ENCODE measurements at places on chromosomes 12 and 14.

DNA sequence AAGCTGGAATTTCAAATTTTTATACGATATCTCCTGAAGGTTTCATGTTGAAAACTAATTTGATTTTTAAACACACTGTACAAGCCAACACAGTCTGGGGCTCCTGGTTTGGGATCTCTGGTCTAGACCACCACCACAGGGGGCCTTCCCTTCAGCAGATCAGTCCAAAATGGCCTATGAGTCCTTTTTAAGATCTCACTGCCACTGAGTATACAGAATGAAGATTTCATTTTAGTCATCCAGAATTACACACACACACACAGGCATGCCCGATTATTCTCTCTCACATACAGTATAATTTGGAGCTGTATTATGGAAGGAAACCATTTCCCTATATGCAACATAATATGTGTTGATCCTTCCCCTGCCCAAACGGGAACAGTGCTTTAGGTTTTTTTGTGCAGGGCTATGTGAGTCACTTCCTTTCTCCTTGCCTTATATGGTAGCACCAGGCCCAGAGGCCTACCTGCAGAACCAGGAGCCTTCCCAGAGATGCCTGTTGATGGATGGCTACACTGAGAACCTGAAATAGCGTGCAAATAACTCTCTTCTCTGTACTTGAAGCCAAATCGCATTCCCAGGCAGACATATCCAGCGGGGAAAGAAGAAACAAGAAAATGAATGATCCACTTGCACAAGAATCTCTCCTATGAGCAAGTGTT lies 28.1 kb upstream of the WNK1 start:
- no peak for DNase-seq

GRCh38 chr12:92136965-92137721 lies 8.5 kb downstream of the BTG1 start:
- peak; percentile 44 for DNase-seq

- DNase-seq = no peak
These were observed 118.2 kb downstream of the AACS start for GRCh38 chr12:125183187-125184067.

DNA sequence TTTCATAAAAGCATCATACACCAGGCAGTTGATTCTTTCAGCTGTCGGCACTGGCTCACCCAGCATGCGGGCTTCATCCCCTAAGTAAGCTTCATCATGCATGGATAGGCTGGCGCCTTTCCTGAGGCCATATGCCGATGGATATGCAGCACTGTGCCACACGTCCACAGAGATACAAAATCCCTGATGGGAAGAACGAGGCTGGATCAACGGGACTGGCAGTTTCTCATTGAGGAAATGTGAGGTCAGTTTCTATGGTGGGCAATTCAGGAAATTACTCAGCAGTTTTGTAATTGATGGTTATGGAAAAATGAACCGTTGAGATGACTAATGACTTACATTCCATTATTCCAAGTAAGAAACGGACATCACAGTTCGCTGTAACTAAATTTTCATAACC lies 453.8 kb downstream of the TMEM121 start:
- no peak for DNase-seq

- DNase-seq = no peak
These were observed 4.0 kb upstream of the YEATS4 start for GRCh38 chr12:69355363-69356028.

GRCh38 chr12:1581973-1582708 lies 12.2 kb downstream of the FBXL14 start:
- no peak for DNase-seq

DNA sequence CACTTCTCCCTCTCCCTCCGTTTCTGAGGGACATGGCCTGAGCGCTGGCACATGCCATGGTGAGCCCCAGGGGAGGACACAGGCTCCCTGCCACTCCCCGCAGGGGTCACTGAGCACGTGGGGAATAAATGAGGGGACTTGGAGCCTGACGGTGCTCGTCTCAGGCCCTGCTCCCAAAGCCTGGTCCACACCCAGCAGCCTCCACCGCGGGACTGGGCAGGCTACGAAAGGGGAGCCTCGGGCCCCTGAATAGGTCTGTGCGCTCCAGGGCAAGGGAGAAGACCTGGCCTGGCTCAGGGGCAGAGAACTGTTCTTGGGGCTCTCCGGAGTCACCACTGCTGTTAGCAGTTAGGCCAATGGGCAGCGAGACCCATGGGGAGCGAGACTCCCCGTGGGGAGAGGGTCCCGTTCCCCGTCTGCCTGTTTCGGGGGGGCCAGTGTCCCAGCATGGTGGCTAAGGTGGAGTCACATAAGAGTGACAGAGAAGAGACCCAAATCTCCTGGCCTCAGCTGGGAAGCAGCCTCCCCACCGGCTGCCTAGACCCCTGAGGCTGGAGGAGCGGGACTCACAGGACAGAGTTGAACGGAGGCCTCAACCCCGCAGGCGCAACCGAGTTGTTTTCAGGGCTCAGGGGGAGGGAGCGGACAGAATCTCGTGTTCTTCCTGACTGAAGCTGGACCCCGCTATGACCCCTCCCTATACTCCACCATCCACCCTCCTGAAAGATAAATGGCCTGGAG lies 329.8 kb upstream of the SFSWAP start:
- DNase-seq = no peak

Measured in keratinocyte (primary cell).